ENCODE measurements at places on chromosomes 1 and 21.
A peak's percentile ranks its signal among the peaks of the same experiment; 100 is the strongest.

DNA sequence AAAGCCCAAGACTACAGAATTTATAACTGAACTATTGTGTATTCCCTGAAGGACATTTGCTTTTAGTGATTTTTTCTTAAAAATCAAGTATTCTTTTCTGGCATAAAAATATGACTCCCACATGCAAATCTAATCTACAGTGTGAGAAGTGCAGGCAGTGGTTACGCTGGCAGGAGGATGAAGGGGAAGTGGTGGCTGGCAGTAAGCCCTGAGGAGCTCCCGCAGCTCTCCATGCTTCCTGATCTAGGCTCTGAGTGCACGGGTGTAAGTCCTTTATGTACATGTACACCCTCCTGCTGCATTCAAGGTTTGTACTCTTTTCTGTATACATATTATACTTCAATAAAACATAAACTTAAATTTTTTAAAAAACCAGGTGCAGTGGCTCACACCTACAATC lies 67.5 kb upstream of the PRDX6 start:
- DNase-seq: no peak

- no peak for DNase-seq
These were observed 56.0 kb upstream of the POU3F1 start for GRCh38 chr1:38102636-38103035.

GRCh38 chr1:5938101-5938646 lies 54.1 kb downstream of the NPHP4 start:
- no peak for DNase-seq

DNA sequence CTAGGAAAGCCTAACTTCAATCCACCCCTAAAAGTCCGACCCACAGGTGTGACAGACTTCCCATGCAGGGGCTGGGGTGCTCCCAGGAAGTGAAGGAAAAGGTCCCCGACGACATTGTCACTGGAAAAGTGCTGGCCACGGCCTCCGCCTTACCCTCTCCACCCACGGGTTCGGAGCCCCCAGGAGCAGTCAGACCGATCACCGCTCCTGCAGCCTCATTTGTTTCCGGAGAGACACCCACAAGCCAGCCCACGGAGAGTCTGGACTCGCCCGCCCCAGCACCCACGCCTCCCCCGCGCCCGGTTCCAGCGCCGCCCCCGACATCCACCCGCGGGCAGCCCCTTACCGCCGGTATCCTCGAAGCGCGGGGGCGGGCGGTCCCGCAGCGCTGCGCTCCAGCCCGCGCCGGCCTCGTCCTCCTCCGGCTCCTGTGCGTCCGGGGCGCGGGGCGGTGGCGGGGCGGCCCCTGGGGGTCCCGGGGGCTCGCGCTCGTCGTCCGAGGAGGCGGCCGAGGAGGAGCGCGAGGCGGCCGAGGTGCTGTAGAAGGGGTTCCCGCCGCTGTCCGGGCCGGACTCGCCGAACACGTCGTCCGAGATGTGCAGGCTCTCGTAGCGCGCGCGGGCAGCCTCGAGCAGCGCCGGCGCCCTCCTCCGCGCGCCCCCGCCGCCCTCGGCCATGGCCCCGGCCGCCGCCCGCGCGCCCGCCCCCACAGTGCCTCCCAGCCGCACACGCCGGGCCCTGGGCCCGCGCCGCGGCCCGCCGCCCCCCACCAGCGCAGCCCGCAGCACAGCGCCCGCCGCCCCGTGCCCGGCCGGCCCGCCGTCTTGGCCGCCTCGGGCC lies 660 bp downstream of the PGBD5 start:
- no peak for DNase-seq

- peak; percentile 68 for DNase-seq
These were observed 403.7 kb downstream of the SIPA1L2 start for GRCh38 chr1:232226197-232226712.

GRCh38 chr1:244074559-244075171 lies 23.6 kb downstream of the ZBTB18 start:
- no peak for DNase-seq

DNA sequence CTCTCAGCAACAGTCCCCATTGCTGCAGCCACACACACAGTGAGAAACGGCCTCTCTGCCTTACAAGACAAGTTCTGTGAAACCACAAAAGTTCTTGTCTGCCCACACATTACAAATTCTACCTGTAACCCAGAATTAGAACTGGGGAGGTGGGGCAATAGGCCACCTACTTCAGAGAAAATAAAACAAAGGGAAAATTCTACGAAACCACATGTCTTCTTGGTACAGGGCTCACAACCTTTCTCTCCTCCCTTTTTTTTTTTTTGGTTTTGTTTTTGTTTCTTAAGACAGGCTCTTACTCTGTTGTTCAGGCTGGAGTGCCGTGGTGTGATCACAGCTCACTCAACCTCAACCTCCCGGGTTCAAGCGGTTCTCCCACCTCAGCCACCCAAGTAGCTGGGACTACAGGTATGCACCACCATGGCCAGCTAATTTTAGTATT lies 30.2 kb downstream of the LPAR3 start:
- DNase-seq: no peak

DNA sequence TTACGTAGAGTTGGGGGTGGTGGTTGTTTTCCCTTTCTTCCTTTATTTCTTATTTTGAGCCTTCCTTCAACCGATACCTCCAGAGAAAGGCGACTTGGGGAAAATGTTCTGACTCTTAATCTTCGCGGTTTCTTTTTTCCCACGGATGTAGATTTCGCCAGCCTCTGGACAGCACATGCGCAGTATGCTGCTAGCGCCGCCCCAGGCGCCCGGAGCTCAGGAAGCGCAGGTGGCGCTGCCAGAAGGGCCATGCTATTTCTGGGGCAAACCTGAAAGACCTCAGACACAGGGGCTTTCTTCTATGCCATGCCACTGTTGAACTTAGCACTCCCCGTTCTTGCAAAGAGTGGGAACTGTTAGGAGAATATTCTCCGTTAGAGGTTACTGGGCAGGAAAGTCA lies 392.1 kb downstream of the KIF26B start:
- no peak for DNase-seq

DNA sequence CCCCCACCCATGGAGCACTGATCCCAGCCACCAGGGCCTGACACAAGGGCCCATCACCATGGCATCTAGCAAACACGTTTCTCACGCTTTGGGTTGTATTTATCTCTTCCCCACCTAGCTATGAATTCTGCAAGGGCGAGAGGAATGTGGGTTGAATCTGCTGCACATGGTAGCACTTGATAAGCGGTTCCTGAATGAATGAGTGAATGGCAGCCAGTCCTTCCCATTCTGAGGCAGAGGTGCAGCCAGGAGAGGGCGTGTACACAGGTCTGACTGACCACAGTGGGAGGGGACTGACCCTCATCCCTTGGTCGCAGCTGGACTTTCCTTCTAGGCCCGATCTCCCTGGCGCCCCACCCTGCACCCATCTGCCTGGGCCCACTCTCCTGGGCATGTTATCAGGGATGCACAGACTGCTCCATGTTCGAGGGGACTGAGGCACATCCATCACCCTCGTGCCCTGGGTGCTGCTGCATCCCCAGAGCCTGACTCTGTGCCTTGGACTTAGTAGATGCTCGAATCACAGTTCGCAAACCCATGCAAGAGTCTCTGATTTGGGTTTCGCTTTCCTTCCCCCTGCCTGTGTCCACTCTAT lies 1.0 kb downstream of the RD3 start:
- no peak for DNase-seq

DNA sequence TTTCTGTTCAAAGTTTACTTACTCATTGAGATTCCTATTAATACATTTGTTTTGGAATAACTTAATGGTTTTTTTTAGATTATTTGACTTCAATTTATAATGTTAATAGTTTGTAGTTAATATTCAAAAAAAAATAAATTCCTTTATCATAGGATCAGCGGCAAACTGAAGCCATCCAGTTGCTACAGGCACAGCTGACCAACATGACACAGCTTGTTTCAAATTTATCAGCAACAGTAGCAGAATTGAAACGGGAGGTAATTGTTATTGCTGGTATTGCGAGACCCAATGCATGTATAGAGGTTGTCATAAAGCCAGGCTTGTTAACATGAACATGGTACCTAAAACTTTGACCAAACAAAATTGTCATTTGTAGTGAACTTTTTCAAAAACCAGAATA lies 59.0 kb upstream of the FASLG start:
- no peak for DNase-seq

DNA sequence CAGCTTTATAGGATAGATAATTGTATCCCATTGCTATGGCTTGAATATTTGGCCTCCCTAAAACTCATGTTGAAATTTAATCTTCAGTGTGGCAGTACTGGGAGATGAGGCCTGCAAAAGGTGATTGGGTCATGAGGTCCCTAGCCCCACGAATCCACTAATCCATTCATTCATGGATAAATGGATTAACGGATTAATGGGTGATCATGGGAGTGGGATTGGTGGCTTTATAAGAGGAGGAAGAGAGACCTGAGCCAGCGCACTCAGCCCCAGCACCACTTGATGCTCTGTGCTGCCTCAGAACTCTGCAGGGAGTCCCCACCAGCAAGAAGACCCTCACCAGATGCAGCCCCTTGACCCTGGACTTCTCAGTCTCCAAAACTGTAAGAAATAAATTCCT lies 32.0 kb downstream of the S100A6 start:
- DNase-seq: no peak

- DNase-seq: no peak
These were observed 19.2 kb downstream of the AGPAT3 start for GRCh38 chr21:43884012-43884860.

DNA sequence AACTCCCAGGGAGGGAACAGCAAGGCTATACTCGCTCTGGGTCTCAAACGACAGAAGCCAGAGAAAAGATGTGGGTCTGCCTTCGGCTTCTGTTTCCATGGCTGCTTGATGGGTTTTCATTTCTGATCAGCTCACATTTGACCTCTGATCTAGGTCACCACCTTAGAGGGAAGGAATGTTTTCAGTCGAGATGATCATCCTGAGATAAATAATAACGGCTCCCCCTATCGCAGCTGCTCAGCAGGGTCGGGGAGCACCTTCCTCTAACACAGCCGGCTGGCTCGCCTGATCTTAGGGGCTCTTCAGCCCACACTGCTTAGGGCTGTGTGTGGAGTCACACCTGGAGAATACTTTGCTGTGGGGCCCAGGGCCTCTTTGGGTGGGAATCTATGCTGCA lies 53.1 kb upstream of the ZNF648 start:
- DNase-seq: no peak

DNA sequence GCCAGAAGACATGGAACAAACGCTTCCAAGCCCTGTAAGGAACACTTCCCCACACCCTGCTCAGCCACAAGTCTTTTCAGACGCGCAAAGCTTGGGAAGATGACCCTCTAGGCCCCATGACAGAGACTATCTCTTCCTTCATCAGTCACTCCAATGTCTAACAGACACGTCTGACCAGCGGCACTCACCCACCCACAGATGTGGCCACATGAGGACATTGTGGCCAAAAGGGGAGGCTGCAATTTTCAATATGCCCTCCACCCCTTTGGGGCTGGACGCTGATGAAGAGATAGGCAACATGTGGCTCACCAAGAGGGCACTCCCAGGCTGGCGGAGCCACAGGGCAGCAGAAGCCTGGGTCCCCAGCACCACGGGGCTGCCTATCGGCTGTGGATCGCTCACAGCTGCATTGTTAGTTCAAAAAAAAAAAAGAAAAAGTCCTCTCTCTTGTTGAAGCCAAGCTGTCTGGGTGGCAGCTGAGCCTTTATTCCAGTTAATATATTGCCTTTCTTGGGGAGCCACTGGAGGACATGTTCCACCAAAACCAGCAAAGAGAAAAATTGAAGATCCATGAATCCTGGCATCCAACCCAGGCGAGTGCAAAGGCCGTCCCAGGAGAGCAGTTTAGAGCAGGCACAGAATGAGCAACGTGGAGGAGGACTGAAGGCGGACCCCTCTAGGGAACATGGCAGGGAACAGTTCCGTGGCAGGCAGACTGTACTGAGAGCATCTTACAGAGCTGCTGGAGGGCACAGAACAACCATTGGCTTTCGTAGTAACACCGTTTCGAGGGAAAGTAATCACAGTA lies 52.7 kb upstream of the GPR153 start:
- no peak for DNase-seq

GRCh38 chr1:11722538-11722937 lies 13.4 kb upstream of the AGTRAP start:
- no peak for DNase-seq

- no peak for DNase-seq
These were observed 111.9 kb upstream of the KAZN start for GRCh38 chr1:14486401-14487201.

GRCh38 chr1:10979483-10979920 lies 33.0 kb upstream of the TARDBP start:
- DNase-seq: no peak

GRCh38 chr1:231866392-231867331 lies 240.1 kb downstream of the DISC1 start:
- DNase-seq: peak; percentile 51

- DNase-seq: no peak
These were observed 231.0 kb upstream of the JUN start for GRCh38 chr1:59014827-59015226.

DNA sequence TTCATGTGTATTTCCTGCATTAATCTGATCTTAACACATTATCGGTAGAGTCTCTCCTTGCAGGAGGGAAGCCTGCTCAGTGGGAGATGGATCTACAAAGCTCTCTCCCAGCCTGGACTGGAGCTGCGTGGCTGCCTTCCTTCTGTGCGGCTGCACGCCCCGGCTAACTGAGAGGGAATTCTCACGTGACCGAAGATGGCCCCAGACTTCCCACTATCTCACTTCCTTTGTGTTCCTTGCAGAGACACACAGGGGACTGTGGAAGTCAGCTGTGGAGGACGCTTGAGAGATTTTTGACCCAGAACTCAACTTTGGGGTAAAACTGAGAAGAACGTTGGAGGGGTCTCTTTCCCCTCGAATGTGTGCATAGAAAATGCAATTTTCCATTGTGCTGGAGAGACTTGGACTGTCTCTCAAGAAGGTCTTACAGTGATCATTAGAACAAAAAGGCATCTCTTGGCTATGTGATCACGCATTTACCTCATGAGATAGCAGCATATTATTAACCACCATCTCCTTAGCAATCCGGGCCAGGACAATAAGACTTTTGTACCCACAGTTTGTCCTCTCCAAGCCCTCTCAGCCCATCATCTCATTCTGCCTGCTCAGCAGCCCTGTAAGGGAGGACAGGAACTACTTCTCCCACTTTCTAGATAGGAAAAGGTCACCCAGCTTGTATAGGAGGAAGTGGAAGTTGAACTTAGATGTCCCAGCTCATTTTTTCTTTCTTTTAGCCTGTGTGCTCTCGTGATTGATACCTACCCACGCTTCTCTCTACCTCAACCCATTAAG lies 49.3 kb upstream of the TARBP1 start:
- DNase-seq: no peak

- DNase-seq: no peak
These were observed 56.4 kb downstream of the ELK4 start for GRCh38 chr1:205575294-205575885.

DNA sequence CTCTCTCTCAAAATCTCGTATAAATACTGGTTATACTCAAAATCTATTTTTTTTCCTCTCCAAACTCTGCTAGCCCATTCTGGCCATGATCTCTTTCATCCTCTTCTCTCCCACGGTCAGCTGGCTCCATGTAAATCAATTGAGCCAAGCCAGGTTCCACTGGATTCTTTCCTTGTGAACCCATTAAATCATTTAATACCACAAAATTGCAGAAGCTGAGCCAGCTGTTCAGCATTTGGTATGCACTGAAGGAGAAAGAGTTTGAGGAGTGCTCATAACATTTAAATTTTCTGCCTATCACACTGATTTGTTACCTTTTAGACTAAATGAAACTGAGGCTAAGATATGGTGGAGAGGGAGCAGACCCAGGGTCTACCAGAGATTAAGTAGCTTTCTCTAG lies 29.1 kb upstream of the TADA1 start:
- no peak for DNase-seq

- no peak for DNase-seq
These were observed 11.2 kb upstream of the GATAD2B start for GRCh38 chr1:153933955-153934354.
